Smooth muscle cell of the brain vasculature (primary cell): ENCODE measurements at places on chromosomes 5 and 9.

- no peak for DNase-seq
These were observed 1.3 kb upstream of the EXOSC2 start for GRCh38 chr9:130692321-130692720.

- no peak for DNase-seq
These were observed 120.6 kb downstream of the DIRAS2 start for GRCh38 chr9:90521811-90522570.

- DNase-seq: no peak
These were observed 431.1 kb downstream of the DTWD2 start for GRCh38 chr5:118557251-118557661.

- DNase-seq: no peak
These were observed 11.5 kb upstream of the FRMPD1 start for GRCh38 chr9:37639109-37639762.

DNA sequence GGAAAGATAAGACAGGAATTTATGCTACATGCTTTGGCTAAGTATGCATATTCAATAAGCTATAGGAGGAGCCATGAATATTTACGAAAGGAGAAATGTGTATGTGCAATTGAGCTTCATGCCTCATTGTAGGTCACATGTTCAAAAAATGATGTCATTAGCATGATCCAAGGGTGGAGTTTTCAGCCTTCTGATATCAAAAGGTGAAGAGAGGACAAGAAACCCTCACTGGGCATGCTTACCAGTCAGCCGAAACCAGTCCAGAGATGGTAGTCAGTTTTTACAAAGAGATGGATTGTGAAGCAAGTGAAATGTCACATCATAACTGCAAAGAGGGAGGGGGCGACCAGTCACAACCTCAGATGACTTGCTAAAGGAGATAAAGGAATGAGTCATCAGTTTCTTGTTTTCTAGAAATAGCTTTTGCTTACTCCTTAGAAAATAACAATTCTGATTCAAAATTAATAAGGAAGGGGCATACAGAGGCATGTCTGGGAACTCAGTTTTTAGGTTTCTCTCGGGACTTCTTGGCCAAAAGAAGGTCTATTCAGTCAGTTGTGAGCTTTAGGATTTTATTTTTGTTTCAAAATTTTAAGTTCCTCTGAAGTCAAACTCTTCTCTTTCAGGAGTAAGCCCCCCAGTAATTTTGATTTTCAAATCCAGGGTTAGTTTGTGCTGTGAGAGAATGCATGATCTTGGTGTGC, 1067.8 kb upstream of the EDIL3 start:
- DNase-seq: no peak

- no peak for DNase-seq
These were observed 31.9 kb downstream of the GNA14 start for GRCh38 chr9:77616191-77616590.

GRCh38 chr5:88682881-88683361, 200.1 kb downstream of the MEF2C start:
- DNase-seq: no peak

DNA sequence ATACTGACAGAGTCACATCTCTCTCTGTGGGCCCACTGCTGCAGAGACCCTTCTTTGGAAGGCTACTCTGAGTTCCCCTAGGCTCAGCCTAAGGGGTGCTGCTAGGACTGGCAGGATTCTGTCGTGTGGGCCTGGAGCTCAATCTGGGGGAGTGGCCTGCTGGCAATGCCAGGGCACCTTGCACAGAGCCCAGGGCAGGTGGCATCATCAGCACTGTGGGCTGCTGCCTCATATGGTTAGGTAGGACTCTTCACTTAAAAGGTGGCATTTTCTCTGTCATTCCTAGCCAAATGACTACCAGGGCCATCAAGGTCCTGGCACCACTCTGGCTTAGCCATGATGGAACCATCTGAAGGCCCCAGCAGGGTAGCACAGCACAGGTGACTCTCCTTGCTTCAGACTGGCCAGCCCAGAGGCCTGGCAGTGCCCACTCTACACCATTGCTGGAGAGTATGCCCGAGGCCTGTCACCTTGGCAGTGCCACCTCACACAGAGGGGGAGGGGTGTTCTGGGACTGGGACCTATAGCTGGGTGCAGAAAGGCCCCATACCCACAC, 21.9 kb downstream of the PITX1 start:
- DNase-seq: no peak

DNA sequence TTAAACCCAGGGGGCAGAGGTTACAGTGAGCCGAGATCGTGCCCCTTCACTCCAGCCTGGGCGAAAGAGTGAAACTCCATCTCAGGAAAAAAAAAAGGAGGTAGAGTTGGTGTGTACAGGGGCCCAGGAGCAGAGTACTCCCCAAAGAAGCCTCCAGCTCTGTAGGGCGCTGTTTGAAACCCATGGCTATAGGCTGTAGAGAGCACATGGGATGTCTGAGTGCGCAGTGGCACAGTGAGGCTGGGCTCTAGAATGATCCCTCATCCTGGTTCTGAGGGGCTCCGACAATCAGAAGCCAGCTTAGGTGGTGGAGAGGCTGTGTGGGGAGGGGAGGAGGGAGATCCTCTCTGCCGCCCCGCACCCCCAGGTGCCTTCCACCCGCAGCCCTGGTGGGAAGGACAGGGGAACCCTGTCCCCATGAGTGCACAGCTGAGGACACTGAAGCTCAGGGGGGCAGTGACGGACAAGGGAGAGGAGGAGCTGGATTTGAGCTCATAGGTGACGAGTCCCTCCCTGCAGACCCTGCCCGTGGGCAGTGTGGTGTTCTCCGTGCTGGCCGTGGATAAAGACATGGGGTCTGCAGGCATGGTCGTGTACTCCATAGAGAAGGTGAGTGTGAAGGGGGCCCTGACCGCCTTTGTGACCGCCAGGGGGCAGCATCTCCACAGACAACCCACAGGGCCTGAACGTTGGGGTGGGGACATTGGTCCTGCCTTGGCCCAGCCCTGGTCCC, 24.6 kb downstream of the CDHR2 start:
- DNase-seq: no peak

GRCh38 chr5:129945028-129945427, 40.8 kb downstream of the CHSY3 start:
- peak; percentile 47 for DNase-seq
